ENCODE measurements at places on chromosomes 12 and 14.

- DNase-seq: no peak
These were observed 501 bp downstream of the RIMKLB start for GRCh38 chr12:8698132-8698851.

- peak; percentile 36 for DNase-seq
These were observed 3.4 kb upstream of the TRAFD1 start for GRCh38 chr12:112121780-112122565.

DNA sequence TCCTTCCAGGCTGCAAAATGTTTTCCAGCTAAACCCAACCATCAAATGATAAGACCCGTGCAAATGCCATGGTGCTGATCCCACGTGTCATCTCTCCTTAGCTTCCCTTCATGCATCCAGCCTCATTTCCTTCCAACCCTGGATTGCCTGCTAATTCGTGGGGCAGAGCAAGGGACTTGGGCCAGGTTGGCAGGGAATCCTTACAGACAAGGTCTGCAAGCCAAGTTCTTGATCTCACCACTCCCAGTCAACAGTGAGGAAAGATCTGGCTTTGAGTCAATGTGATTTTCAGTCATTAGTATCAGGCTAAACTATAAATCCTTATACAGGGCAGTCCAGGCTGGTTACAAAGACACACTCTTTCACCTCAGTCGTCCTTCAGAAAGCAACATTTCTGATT, 150.9 kb downstream of the ANO2 start:
- DNase-seq: no peak

DNA sequence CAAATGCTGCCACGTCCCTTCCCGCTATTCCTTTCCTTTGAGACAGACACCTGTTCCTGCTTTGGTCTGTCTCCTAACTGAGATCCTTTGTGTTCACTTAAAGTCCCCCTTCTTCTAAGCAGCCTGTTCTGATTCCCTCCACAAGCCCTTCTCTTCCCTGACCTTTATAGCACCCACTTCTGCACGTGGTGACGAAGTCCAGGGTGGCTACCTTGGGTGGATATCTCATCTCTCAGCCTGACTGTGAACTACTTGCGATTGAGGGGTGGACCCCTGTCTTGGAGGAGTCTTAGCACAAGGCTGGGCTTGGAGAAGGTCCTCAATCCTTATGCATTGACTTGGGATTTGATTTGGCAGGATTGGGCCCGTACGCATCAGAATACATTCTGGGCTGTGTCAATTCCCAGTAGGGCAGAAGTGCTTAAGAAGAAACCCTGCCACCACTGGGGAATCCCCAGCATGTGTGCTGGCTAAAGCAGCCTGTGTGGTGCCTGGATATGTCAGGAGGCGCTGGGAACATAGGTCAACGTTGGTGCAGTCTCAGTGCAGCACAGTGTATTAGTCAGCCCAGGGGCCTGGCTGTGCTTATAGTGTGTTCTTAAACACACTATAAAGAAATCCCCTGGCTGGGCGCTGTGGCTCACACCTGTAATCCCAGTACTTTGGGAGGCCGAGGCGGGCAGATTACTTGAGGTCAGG, 23.6 kb downstream of the KRT80 start:
- no peak for DNase-seq

- no peak for DNase-seq
These were observed 241.4 kb downstream of the PHLDA1 start for GRCh38 chr12:75790219-75790618.

- no peak for DNase-seq
These were observed 368.1 kb downstream of the PDZRN4 start for GRCh38 chr12:41556176-41556575.

- no peak for DNase-seq
These were observed 120.7 kb downstream of the FOXN3 start for GRCh38 chr14:89296281-89296745.

DNA sequence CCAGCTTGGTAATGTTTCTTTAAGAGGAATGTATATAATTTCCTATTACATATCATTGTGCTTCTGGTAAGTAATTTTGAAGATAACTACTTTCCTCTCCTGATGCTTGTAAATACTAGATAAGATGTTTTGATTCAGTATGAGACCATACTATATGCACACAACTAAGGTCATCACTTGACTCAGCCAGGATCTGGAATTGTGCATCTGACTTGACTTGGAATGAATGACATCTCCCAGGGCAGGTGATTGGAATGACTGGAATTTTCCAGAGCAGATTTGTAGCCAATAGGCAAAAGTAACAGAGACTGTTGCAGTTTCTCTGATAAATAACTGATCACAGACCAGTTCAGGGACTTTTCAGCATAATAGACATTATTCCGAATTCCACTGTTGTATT, 11.1 kb downstream of the BEST3 start:
- DNase-seq: no peak

DNA sequence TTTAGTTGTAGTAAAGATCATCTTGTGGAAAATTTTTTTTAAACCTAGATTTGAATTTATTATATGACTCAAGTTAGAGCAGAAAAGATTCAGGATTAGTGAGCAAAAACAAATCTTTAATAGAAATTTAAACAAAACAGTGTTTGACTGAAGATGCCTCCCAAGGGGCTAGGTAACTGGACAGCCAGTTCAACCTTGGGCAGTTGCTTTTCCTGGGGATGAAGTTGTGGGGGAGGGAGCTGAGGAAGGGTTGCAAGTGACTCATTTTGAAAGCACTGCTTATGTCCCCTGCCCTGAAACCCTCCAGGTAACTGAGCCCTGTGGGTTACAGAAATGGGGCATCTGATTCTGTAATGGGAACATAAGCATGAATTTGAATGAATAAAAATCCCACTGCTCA, 13.1 kb downstream of the CFAP54 start:
- no peak for DNase-seq

- no peak for DNase-seq
These were observed 12.2 kb downstream of the ORAI1 start for GRCh38 chr12:121638298-121639202.

GRCh38 chr14:55450987-55451386, 10.6 kb upstream of the TBPL2 start:
- no peak for DNase-seq

- no peak for DNase-seq
These were observed 414 bp upstream of the CDK17 start for GRCh38 chr12:96400631-96401075.

DNA sequence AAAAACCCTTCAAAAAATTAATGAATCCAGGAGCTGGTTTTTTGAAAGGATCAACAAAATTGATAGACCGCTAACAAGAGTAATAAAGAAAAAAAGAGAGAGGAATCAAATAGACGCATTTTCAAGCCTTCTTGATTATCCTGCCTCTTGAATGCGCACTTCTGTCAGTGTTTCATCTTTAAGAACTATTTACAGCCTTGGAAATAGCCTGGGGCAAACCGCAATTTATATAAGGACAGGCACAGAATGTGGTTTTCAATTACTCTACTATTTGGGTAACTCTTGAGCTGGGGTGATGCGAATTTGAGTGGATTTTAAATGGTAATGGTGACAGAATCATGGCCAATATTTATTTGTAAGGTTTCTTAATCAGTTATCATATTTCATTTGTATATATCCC, 179.1 kb upstream of the OTX2 start:
- no peak for DNase-seq

- DNase-seq: peak; percentile 86
These were observed 986.4 kb downstream of the AACS start for GRCh38 chr12:126051611-126052107.

DNA sequence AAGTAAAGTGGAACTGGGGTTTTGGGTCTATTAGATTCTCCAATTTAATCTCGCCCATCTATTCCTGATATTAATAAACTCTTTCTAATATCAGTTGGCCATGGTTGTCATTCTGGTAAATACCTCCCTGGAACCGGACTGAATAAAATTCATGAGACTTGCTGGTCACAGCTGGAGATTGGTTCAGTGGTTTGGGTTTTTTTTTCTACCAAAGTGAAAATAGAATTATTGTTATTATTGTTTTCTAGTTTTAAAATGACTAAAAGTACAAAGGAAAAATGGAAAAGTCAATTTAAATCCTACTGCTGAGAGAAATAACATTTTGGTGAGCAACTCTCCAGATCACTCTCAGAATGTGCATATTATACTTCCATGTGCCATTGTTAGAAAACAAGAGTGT, 437.5 kb downstream of the ZFP36L1 start:
- DNase-seq: no peak

DNA sequence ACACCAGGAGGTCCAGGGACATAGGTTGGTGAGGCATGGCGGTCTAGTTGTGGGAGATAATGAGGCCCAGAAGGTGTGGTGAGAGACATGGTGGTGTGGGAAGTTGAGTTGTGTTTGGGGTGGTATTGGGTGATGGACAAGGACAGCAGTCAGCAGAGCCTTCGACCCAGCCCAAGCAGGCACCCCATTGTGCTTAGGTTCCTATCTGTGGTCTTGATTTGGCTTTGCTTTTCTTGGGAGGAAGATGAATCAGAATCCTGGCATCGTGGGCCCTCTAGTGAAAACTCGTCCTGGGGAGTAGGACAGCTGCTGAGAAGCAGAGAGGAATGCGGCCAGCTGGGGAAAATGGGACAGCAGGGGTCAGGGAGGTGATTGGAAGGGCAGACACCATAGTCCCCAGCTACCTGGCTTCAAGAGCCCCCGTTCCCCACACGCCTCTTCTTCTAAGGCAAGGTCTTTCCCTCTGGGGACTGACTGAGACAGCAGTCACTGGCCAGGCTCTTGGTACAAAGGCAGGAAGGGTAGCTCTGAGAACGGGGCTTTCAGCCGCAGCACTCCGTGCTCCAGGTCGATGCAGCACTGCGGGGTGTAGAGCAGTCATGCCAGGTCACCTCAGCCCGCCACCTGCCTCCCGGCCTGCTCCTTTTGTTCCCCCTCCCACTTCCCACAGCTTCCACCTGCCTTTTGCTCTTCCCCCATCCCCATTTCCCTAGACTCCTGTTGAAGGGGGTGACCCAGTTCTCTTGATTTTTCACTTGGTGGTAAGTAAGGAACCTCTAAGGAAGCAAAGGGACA, 7.9 kb downstream of the NRIP2 start:
- DNase-seq: no peak

DNA sequence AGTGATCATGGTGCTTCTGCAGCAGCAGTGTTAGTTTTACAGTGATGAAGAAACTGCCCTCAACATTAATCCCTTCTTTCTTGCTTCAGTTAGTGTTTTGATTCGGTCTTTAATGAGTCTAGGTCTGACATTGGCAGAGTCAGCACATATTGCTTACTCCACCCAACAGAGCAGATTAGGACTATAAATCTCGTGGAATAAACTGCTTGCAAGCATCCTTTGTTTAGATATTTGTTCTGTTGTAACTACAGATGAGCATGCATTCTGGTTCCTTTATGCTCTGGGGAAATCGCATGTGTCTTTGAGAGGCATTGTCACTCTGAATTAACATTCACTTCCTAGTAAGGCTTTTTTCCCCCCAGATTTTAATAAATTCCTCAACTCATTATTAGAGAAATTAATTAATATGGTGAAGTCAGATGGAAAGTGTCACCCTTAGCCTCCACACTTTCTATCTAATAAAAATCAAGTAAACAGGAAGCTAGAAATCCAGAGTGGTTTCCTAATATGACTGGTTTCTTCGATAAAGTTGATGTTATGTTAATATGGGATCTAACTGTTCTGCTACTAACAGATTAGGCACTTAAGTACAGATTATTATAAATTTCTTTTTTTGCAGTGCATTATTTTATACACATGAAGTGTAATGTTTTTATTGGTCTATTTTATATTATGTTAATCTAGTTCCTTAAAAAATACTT, 86.2 kb upstream of the SSTR1 start:
- DNase-seq: no peak

DNA sequence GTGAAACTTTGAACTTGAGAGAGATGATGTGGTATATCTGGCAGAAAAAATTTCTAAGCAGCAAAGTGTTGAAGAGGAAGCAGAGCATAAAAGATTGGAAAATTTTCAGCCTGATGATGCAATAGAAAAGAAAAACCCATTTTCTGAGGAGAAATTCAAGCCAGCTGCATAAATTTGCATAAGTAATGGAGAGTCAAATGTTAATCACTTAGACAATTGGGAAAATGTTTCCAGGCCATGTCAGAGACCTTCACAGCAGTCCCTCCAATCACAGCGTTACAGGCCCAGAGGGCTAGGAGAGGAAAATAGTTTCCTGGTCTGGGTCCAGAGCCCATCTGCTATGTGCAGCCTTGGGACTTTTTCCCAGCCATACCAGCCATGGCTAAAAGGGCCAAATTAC, 469.0 kb upstream of the FOXG1 start:
- DNase-seq: peak; percentile 29

- no peak for DNase-seq
These were observed 20.3 kb upstream of the SYCP3 start for GRCh38 chr12:101759396-101760047.

DNA sequence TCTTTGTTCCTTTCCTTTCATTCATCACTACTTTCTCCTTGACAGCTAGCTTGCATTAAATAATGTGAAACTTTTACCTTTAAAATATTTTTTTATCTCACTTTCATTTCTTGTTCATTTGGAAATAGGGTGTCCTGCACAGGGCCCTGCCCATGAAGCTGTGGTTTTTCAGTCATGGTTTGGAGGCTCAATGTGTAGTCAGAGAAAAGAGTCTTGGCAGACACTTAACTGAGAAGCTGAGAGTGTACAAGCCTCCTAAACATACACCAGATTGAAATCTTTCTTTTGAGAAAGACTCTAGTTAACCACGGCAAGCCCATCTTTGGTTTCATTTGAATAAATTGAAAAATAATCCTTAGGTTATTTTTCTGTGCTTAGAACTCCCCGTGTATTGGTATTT, 74.2 kb downstream of the KICS2 start:
- peak; percentile 16 for DNase-seq

- DNase-seq: no peak
These were observed 895 bp downstream of the SLC7A8 start for GRCh38 chr14:23182372-23183157.

GRCh38 chr12:96677363-96677762, 188.0 kb downstream of the CFAP54 start:
- no peak for DNase-seq

- DNase-seq: no peak
These were observed at the start of gene PLEKHH1 for GRCh38 chr14:67532998-67533753. Gene PLEKHH1 (plus strand): TSS chr14:67533290. CDS start chr14:67541868, 8,578 bp downstream.

DNA sequence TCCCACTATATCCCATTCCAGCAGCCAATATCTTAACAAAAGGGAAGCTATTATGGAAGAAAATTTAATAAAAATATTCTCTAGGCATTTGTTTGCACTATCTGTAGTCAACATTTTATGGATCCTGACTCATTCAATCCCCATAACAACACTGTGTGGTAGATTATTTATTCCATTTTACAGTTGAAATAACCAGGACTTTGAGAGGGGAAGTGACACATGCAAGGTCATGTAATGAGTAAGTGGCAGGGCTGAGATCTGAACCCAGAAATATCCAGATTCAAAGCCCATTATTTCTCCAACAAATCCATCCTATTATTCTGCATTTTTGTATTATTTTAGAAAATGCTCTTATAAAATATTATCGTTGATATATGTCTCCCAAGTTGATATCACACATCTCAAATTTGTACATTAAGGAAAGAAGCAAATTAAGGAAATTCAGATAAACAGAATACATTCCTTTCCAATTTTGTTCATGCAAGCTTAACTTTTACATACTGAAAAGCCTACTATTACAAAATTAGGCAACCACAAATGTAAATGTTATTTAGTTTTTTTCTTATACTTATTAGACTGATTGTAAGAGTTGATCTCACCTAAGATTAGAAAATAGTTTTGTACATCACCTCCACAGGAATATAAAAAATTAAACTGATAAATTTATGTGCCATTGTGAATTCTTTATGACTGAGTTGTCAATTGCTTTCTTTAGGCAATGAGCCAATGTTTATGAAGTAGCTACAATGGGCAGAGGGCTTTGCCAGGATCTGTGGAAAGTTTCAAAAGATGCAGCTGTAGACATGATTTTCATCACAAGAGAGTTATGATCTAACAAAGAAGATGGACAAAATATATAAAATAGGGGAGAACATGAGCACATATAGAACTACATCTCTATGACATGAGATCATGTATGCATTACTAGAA, 55.1 kb upstream of the E2F7 start:
- DNase-seq: peak; percentile 26

- no peak for DNase-seq
These were observed 60.0 kb downstream of the PPP2R5C start for GRCh38 chr14:101821528-101821927.

All from astrocyte of the cerebellum (primary cell).